Right kidney (tissue), 9 donors: ENCODE measurements at places on chromosomes 11 and 22.

DNA sequence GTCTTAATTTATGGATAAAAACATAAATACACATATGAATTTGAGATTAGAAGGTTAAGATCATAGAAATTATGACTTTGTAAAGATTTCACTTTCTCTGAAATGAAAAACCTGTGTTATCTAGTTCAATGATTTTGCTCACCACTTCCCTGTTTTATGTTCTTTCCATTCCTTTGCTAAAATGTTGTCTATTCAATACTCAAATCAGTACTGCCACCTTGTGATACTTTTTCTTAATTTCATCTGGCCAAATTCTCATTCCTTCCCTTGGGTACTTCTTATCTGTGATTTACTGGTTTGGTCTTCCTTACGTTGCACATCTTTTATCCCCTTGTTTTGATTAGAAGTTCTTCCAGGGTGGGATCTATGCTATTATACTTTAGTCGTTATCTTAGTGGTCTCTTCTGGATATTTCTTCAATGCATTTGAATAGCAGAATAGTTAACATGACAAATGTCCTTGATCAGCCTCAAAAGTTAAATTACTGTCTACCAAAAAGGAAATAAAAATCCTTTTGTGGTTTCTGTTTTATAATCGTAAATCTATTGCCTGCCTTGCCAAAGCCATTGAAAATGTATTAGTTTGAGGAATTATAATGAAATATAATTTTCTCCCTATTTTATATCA, 197.0 kb downstream of the PGR start:
- DNase-seq = no peak

DNA sequence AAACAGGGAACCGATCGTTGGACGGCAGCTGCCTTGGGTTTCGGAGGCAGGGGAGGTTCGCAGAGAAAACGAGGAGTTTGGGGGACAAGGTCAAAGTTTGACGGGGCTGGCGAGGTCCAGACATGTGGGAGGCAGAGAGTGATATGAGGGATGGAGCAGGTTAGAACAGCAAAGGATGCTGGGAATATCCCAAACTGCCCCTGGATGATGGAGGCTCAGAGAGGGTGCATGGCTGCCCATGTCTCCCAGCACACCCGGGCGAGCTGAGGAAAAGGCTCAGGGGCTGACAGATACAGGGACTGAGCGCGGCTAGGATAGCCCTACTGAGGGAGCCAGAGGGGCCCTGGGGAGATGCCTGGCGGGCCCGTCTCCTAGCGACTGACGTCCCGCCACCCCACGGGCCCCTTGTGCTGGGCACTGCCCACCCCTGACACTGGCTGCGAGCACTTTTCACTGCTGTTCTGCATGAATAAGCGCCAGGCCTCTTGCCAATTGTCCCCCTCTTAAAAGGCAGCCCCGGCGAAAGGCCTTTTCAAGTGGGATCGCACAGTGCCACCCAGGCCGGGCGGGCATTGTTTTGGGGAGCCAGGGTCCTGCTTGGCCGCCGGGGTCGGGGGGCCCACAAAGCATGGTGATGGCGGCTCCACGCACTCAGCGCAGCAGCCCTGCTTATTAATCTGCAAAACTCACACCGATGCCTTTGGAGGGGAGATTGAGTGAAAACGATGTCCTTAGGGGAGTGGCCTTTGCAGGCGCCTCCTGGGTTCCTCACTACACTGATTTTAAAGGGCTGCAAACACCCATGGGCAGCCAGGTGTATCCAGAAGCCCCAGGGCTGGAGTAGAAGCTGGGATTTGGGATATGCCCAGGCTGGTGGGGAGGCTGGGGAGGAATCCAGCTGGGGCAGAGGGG, 90.0 kb upstream of the LINC01488 start:
- DNase-seq = no peak

- peak; percentile 71 for DNase-seq
Measured at GRCh38 chr22:44497218-44497904, 672 bp downstream of the RTL6 start.

DNA sequence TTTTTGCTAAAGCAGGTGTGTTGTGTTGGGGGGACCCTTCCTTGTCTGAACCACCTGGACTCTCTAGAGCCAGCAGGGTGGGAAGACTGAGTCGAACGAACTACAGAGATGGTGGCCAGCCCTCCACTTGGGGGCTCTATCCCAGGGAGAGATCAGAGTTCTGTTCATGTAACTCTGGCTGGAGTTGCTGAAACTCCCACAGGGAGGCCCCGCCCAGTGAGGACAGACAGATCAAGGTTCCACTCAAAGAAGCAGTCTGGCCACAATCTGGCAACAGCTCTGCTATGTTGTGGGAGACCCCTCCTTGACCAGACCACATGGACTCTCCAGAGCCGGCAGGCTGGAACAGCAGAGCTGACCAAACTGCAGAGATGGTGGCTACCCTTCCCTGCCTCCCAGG, 20.2 kb upstream of the OR5AK2 start:
- DNase-seq = no peak

- DNase-seq = no peak
Measured at GRCh38 chr11:79626135-79627075, 185.6 kb upstream of the TENM4 start.

- DNase-seq = no peak
Measured at GRCh38 chr11:126152586-126152985, 58.9 kb downstream of the RPUSD4 start.
